ENCODE measurements at places on chromosomes 16 and 17.
A peak's percentile ranks its signal among the peaks of the same experiment; 100 is the strongest.

DNA sequence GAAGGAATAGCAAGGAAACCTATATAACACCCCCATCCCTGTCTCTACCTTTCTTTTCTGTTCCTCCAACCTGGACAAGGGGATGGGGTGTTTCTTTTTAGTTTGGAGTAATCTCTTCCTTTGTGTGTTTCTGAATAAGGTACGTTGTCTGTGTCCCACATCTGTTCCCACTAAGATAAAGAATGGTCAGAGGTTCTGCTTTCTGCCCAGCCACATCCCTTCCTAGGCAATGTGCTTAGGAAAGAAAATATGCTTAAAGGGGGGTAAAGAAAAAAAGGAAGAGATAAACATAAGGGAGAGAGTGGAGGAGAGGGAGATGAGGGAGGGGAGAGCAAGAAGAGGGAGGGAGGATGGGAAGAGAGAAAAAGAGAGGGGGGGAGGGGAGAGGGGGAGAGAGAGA lies 35.1 kb downstream of the SLC6A2 start:
- no peaks in the 10 kb centered on the region for H3K4me1 ChIP-seq
- H3K36me3 ChIP-seq = no peaks in the 10 kb centered on the region
- H3K27ac ChIP-seq = no peak overlapping the region
- no peak overlapping the region for H3K4me3 ChIP-seq

- no peaks in the 10 kb centered on the region for H3K27me3 ChIP-seq
- no peak overlapping the region for H3K27ac ChIP-seq
- peaks cover 75% of the 10 kb centered on the region for H3K36me3 ChIP-seq
- H3K4me1 ChIP-seq = no peaks in the 10 kb centered on the region
- H3K4me3 ChIP-seq = no peak overlapping the region
Observed at GRCh38 chr17:74259667-74260524, 14.1 kb upstream of the DNAI2 start.

DNA sequence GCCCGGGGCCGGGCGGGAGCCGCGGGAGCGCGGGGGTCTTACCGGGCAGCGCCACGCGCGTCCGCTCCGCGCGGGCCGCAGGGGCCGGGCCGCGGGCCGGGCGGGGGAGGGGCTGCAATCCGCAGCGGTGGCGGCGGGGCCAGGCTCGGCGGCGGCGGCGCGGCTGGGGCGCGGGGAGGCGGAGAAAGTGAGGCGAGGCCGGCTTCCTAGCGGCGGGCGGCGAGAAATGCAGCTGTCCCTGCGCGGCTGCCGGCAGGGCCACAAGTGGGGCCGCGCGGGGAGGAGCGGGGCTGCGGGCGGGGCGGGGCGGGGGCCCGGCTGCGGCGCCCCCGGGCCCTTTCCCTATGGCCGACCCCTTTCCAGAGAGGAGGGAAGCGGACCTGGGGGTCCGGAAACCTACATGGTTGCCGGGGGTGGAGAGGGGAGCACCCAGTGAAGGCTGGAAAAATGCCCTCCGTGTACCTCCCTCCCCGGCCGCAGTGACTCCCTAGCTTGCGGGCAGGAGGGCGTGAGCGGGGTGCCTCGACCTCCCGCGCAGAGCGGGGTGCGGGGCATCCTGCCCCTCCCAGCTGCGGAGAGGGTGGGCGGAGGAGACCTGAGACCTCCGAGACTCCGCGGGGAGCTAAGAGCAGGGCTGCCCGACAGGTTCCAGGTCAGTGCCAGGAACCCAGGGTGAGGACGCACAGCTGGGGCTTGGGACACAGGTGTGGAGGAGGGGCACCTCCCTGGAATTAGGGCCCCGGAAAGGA lies at the start of gene CUEDC1:
TSS of gene CUEDC1 (minus strand) at position 230 of the 749 bp plus-strand sequence. CDS start 69,848 bp downstream, outside the sequence.
- no peaks in the 10 kb centered on the region for H3K36me3 ChIP-seq
- peak within 1 kb of the TSS; percentile 98 for H3K27ac ChIP-seq
- H3K4me1 ChIP-seq = peaks cover 21% of the 10 kb centered on the region
- no peaks in the 10 kb centered on the region for H3K27me3 ChIP-seq
- DNase-seq = peak; percentile 53

GRCh38 chr17:55307879-55308278 lies 43.1 kb downstream of the HLF start:
- H3K27me3 ChIP-seq = no peaks in the 10 kb centered on the region
- H3K4me1 ChIP-seq = no peaks in the 10 kb centered on the region
- H3K4me3 ChIP-seq = no peak overlapping the region
- DNase-seq = no peak
- no peaks in the 10 kb centered on the region for H3K36me3 ChIP-seq
- H3K27ac ChIP-seq = no peak overlapping the region

DNA sequence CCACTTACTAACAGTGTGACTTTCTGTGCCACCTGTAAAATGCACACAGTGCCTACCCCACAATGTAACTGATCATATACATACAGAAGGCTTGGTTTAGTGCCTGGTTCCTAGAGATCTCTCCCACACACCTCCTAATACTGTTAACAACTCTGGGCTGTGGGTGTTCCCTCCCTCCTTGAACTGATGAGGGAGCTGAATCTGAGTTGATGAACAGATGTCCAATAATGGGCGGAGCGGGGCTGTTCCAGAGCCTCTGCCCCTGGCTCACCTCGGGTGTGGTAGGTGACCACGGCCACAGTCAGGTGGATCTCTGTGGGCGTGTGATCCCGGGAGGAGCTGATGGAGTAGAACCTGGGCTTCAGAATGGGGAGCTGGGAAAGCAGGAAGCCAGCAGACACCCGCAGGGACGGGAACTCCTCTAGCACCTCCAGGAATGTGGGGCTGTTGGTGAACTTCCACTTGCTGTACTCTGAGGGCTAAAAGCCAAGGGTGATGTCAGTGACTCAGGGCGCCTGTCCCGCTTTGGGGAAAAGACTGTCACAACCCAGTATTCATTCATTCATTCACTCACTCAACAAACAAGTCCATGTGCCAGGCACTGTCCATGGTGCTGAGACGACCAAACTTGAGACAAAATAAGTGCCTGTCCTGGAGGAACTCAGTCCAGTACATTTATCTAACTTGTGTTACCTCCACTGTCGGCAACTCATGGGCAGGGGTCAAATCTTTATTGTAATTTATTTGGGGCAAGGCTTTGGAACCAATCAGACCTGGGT lies 37.6 kb downstream of the NOS2 start:
- H3K36me3 ChIP-seq = no peaks in the 10 kb centered on the region
- H3K4me3 ChIP-seq = no peak overlapping the region
- no peak overlapping the region for H3K27ac ChIP-seq
- H3K4me1 ChIP-seq = no peaks in the 10 kb centered on the region

GRCh38 chr16:4226251-4227039 lies 15.4 kb downstream of the SRL start:
- H3K4me1 ChIP-seq = no peaks in the 10 kb centered on the region
- no peaks in the 10 kb centered on the region for H3K27me3 ChIP-seq
- DNase-seq = no peak

DNA sequence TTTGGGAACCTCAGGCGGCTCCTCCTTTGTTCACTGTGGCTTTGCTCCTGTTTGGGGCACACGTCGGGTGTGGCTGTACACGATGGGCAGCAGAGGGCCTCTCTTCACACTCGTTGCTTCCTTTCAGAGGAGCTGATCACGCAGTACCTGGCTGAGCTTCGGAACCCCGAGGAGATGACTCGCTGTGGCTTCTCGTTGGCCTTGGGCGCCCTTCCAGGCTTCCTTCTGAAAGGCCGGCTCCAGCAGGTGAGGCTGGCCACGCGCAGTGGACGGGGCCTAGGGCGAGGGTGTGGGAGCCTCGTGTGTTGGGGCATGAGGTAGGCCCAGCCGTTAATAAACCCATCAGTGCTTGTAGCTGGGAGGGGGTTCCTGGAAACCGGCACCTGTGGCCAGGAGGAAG lies 85.0 kb upstream of the ZNF750 start:
- no peaks in the 10 kb centered on the region for H3K36me3 ChIP-seq
- H3K4me3 ChIP-seq = no peak overlapping the region
- no peak overlapping the region for H3K27ac ChIP-seq
- H3K27me3 ChIP-seq = no peaks in the 10 kb centered on the region
- DNase-seq = no peak

GRCh38 chr17:43721537-43722268 lies 36.9 kb downstream of the SOST start:
- no peak for DNase-seq
- H3K4me3 ChIP-seq = no peak overlapping the region
- H3K4me1 ChIP-seq = no peaks in the 10 kb centered on the region
- H3K27ac ChIP-seq = peak overlapping the region; percentile 85

- H3K4me3 ChIP-seq = no peak overlapping the region
- H3K27me3 ChIP-seq = no peaks in the 10 kb centered on the region
- no peaks in the 10 kb centered on the region for H3K36me3 ChIP-seq
- peak overlapping the region; percentile 88 for H3K27ac ChIP-seq
Observed at GRCh38 chr17:77738751-77739531, 219.6 kb upstream of the TNRC6C start.

DNA sequence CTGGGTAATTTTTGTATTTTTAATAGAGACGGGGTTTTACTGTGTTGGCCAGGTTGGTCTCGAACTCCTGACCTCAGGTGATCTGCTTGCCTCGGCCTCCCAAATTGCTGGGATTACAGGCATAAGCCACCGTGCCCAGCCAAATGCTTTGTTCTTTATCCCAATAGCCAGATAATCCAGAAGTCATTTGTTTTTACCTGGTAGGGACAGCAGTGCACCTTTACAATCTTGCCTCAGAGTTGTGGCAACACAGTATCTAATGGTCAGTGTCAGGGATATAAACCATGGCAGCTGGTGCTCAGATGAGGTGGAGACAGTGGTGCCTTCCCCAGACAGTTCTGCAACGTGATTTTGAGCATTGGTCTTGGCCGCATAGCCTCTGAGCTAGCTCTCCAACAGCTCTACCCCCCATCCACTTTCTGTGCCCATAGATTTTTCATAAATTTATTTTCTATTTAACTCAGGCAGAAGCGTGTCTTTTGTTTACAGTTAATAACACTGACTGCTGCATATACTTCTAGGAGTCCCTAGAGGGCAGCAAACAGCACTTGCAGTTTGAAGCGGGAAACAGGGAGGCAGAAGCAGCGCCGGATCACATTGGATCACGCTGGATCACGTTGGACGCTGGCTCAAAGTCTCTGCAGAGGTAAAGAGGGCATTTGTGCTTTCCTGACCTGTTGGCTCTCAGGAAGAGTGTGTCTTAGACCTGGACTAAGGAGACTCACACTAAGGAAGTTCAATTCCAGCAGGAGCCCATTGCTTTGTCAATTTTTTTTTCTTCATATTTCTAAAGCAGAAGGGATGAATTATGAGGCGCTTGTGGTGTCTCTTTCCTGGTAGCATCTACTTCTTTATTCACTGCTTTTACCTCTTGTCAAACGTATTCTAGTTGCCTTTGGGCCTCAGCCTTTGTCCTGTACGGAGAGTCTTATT lies 5.1 kb upstream of the GGT6 start:
- H3K4me3 ChIP-seq = no peak overlapping the region
- peaks cover 11% of the 10 kb centered on the region for H3K4me1 ChIP-seq
- peak overlapping the region; percentile 30 for H3K27ac ChIP-seq
- DNase-seq = no peak
- no peaks in the 10 kb centered on the region for H3K27me3 ChIP-seq

DNA sequence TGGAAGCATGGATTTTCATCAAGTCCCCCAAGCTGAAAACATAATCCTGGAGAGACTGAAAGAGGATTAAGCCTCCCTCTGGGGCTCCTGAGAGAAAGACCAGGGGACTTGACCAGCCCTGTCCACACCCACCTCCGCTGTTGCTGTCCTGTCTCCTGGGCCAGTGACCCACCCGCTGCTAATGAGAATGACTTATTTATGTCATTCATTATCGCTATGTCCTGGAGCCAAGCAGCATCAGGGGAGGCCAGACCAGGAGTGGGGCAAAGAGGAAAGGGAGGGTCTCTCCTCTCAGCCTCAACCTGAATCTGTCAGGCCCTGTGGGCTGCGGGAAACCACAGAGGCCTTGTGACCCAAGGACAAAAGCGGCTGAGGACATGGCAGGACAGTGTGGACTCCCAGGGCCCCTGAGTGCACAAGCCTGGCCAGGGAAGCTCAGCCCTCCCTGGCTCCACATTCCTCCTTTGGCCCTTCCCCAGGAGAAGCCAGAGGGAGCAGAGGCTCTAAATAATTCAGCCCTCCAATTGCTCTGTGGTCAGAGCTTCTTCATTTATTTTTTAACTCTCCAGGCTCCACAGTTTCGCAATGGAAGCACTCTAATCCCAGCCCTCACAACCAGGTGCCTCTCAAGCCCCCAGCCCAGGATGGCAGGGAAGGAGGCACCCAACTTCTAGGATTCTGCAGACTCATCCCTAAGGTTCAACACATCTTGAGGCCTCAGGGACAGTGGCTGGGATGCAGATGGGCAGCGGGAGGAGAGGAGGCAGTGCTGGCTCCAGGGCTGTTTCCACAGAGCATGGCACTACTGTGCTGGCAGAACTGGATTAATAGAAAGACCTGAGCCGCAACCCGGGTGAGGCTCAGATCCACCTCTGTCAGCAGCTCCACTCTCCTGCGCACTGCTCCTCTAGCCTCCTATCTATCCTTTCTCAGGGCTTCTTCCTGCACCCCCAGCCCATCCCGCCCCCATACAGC lies 19.1 kb downstream of the CUEDC1 start:
- H3K4me1 ChIP-seq = peaks cover 50% of the 10 kb centered on the region
- peak overlapping the region; percentile 1 for H3K4me3 ChIP-seq
- no peaks in the 10 kb centered on the region for H3K27me3 ChIP-seq
- peak overlapping the region; percentile 66 for H3K27ac ChIP-seq

GRCh38 chr16:3640207-3640606 lies 14.3 kb upstream of the DNASE1 start:
- H3K27ac ChIP-seq = no peak overlapping the region
- H3K36me3 ChIP-seq = peaks cover 8% of the 10 kb centered on the region
- no peaks in the 10 kb centered on the region for H3K4me1 ChIP-seq
- no peak for DNase-seq
- no peaks in the 10 kb centered on the region for H3K27me3 ChIP-seq

GRCh38 chr16:152141-153128 lies at the start of gene HBZ:
TSS of gene HBZ (plus strand) at chr16:152644. CDS start at chr16:152910, 266 bp downstream.
- no peak within 1 kb of the TSS for H3K27ac ChIP-seq
- no peak for DNase-seq
- H3K4me3 ChIP-seq = no peak within 1 kb of the TSS
- H3K27me3 ChIP-seq = no peaks in the 10 kb centered on the region

GRCh38 chr17:37698132-37698910 lies 46.5 kb downstream of the HNF1B start:
- H3K36me3 ChIP-seq = no peaks in the 10 kb centered on the region
- H3K27ac ChIP-seq = no peak overlapping the region
- no peak for DNase-seq
- H3K27me3 ChIP-seq = no peaks in the 10 kb centered on the region
- H3K4me3 ChIP-seq = no peak overlapping the region

DNA sequence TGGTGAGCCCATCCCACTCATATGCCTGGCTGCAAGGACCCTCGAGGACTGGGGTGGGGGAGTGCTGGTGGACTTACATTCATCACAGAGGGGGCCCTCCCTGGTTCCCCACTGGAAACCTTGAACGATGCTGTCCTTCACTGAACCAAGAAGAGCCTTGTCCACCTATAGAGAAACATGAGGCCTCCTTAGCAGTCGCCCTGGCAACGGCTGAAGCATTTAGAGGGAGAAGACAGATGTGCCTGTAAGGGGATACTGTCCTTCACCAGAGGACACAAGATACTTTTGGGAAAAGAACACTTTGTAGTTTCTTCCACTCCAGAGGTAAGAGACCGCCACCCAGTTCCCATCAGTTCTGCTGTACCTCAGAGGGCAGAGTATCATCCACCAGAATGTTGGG lies 6.5 kb downstream of the HIGD1B start:
- H3K4me3 ChIP-seq = no peak overlapping the region
- no peaks in the 10 kb centered on the region for H3K27me3 ChIP-seq
- no peak for DNase-seq
- H3K4me1 ChIP-seq = no peaks in the 10 kb centered on the region
- H3K27ac ChIP-seq = no peak overlapping the region

GRCh38 chr17:22569459-22570143 lies 877.3 kb downstream of the KCNJ18 start:
- no peaks in the 10 kb centered on the region for H3K36me3 ChIP-seq
- H3K4me3 ChIP-seq = no peak overlapping the region
- H3K27ac ChIP-seq = no peak overlapping the region
- DNase-seq = no peak

GRCh38 chr17:1082579-1082978 lies 85.7 kb downstream of the TIMM22 start:
- DNase-seq = no peak
- no peaks in the 10 kb centered on the region for H3K4me1 ChIP-seq
- no peak overlapping the region for H3K4me3 ChIP-seq

Data from tibial nerve (tissue), 4 donors.